Right atrium auricular region (tissue), 2 donors: ENCODE measurements at places on chromosomes 11 and 22. TPM values are rescaled to one million over a fixed set of nuclear protein-coding genes. Genes with fewer than 3 reads are reported as not detected.
A peak's percentile ranks its signal among the peaks of the same experiment; 100 is the strongest.

The FCHSD2 gene
- total RNA-seq: 23.9 TPM

GRCh38 chr11:70493891-70494290 lies 95.6 kb downstream of the CTTN start:
- H3K4me1 ChIP-seq: no peaks in the 10 kb centered on the region
- H3K4me3 ChIP-seq: no peak overlapping the region
- H3K36me3 ChIP-seq: no peaks in the 10 kb centered on the region
- DNase-seq: no peak
- no peak overlapping the region for H3K27ac ChIP-seq
- H3K27me3 ChIP-seq: no peaks in the 10 kb centered on the region

The OR8B4 gene
- total RNA-seq: not detected

GRCh38 chr11:34619062-34619516 lies 1.8 kb upstream of the EHF start:
- H3K27ac ChIP-seq: no peak overlapping the region
- H3K4me3 ChIP-seq: no peak overlapping the region
- H3K27me3 ChIP-seq: no peaks in the 10 kb centered on the region

GRCh38 chr22:26981541-26981940 lies 324.2 kb downstream of the MIAT start:
- no peak overlapping the region for H3K4me3 ChIP-seq
- no peaks in the 10 kb centered on the region for H3K36me3 ChIP-seq
- no peaks in the 10 kb centered on the region for H3K4me1 ChIP-seq
- no peak for DNase-seq
- H3K27ac ChIP-seq: no peak overlapping the region
- H3K27me3 ChIP-seq: no peaks in the 10 kb centered on the region

DNA sequence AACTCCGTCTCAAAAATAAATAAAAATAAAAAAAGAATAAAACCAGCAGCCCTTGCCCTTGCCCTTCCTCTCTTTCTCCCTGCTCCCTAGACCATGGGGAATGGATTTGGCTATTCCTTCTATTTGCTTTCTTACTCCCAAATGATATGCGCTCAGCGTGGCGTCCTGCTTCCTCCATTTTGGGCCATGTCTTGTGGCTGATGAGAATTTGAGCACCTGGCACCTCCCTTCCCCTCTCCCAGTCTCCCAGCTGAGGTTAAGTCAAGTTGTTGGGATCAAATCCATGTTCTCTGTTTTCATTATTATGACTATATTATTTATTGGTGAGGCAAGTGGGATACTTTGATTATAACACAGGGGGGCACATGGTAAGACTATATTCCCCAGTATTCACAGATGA lies 10.8 kb upstream of the CTTN start:
- peaks cover 9% of the 10 kb centered on the region for H3K36me3 ChIP-seq
- no peak overlapping the region for H3K4me3 ChIP-seq
- no peaks in the 10 kb centered on the region for H3K4me1 ChIP-seq
- H3K27me3 ChIP-seq: no peaks in the 10 kb centered on the region
- DNase-seq: no peak
- no peak overlapping the region for H3K27ac ChIP-seq

The SPINDOC gene
- total RNA-seq: 12.1 TPM

DNA sequence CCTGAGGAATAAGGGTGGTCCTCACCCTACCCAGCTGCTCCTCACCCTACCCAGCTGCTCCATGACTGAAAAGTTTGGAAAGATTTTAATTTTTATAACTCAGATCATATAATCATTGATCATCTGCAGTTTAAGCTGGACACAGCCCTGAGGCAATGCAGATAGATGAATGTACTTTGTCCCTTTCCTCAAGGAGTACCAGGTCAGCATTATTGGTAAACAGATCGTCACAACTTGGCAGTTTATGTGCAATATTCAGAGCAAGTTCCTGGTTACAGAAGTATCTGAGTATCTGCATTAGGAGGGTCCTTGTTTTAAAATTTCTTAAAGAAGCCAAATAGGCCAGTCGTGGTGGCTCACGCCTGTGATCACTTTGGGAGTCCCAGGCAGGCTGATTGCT lies 3.6 kb downstream of the TNRC6B start:
- H3K4me1 ChIP-seq: no peaks in the 10 kb centered on the region
- H3K4me3 ChIP-seq: no peak overlapping the region
- DNase-seq: no peak
- no peaks in the 10 kb centered on the region for H3K27me3 ChIP-seq

GRCh38 chr11:20467487-20468185 lies 80.1 kb downstream of the PRMT3 start:
- DNase-seq: no peak
- no peaks in the 10 kb centered on the region for H3K4me1 ChIP-seq
- H3K27ac ChIP-seq: no peak overlapping the region
- H3K27me3 ChIP-seq: no peaks in the 10 kb centered on the region

The DPP3 gene
- total RNA-seq: 8.2 TPM

The ACR gene
- total RNA-seq: not detected

- peak overlapping the region; percentile 94 for H3K27ac ChIP-seq
- no peak for DNase-seq
- H3K27me3 ChIP-seq: no peaks in the 10 kb centered on the region
- H3K36me3 ChIP-seq: peaks cover 23% of the 10 kb centered on the region
Measured at GRCh38 chr22:24161909-24162308, 19.4 kb upstream of the SUSD2 start.

DNA sequence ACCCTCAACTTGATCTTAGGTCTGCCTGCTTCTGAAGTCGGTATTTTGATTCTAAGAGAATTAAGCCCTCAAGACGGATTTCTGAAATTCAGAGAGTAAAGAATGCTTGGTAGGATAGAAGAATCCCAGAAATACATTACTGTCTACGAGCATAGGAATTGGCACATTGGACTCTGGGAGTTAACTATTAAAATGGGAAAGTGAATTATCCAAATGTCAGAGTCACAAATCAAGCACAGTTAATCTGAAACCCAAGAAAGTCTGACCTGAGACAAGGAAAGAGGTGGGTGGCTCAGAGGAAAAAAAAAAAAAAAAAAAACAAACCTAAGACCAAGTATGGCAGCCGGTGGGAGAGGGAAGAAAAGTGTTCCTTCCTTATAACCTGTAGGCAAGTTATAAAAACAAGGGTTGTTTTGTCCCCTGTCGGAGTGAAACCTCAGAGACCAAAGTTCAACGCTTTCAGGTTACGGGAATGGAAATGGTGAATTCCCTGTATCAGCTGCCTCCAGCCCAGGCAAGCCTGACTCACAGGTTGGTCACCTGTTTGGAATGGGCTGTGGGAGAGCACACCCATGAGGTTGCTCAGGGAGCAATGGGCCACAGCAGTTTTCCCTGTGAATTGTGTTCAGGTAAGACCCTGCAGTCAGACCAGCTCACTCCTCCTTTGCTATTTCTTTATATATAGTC lies 139.0 kb downstream of the ETS1 start:
- no peaks in the 10 kb centered on the region for H3K36me3 ChIP-seq
- H3K27me3 ChIP-seq: no peaks in the 10 kb centered on the region
- H3K27ac ChIP-seq: no peak overlapping the region
- H3K4me1 ChIP-seq: peaks cover 16% of the 10 kb centered on the region
- no peak overlapping the region for H3K4me3 ChIP-seq

DNA sequence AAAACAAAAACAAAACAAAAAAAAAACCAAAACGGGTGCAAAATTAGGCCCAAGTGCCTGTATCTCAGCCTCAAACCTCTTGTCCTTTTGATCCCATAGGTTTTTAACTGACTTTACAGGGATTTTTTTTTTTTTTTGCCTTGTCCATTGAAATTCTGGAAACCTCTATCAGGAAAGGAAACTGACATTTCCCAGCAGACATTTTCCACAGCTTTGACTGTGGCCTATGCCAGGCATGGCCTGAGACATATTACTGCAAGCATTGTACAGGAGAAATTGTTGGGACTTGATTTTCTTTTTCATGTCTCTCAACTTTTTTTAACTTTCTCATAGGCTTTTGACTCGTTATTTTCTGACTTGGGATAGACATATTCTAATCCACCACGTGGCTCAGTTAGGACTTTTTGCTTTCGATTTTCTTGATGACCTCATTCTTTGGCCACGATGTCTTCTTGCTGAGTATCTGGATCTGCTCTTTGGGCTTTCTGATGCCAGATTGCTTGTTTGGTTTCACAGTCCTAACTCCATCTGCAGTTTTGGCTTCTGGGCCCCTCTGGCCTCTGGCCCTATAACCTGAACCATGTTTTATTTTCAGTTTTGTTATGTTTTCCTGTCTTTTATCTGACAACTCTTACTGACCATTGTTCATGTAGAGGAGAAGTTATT lies 336.1 kb upstream of the C11orf87 start:
- DNase-seq: no peak
- no peaks in the 10 kb centered on the region for H3K36me3 ChIP-seq
- H3K27ac ChIP-seq: peak overlapping the region; percentile 35
- no peaks in the 10 kb centered on the region for H3K4me1 ChIP-seq
- no peaks in the 10 kb centered on the region for H3K27me3 ChIP-seq

- peaks cover 35% of the 10 kb centered on the region for H3K36me3 ChIP-seq
- no peak for DNase-seq
- H3K27ac ChIP-seq: no peak overlapping the region
- no peaks in the 10 kb centered on the region for H3K27me3 ChIP-seq
- H3K4me3 ChIP-seq: no peak overlapping the region
Measured at GRCh38 chr22:24327832-24328231, 57.2 kb downstream of the SPECC1L start.

GRCh38 chr11:86632499-86633269 lies 39.7 kb downstream of the ME3 start:
- no peak overlapping the region for H3K27ac ChIP-seq
- no peak overlapping the region for H3K4me3 ChIP-seq
- H3K27me3 ChIP-seq: no peaks in the 10 kb centered on the region
- no peak for DNase-seq

GRCh38 chr11:77027275-77027674 lies 6.9 kb upstream of the B3GNT6 start:
- no peak overlapping the region for H3K27ac ChIP-seq
- H3K36me3 ChIP-seq: no peaks in the 10 kb centered on the region
- no peaks in the 10 kb centered on the region for H3K27me3 ChIP-seq
- no peak for DNase-seq
- H3K4me1 ChIP-seq: no peaks in the 10 kb centered on the region
- H3K4me3 ChIP-seq: no peak overlapping the region

- DNase-seq: no peak
- H3K4me3 ChIP-seq: no peak overlapping the region
- H3K36me3 ChIP-seq: no peaks in the 10 kb centered on the region
- H3K27ac ChIP-seq: no peak overlapping the region
Measured at GRCh38 chr11:47516984-47517853, 35.7 kb downstream of the CELF1 start.

DNA sequence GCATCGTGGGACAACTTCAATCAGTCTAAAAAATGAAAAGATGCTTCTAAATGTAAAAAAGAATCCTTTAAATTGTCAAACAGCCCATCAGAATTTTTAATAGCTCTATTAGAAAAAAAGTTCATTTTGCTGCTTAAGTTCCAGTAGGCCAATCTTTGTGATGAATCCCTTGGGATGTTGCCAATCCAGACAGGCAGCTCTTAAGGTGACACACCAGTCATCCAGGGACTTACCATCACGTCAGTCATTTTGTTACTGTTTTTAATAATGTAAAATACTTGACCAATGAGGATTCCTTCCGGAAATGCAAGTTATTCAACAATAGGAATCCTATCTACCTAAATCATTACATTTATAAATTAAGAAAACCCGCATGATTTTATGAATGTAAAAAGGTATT lies 47.8 kb upstream of the TMEM45B start:
- no peaks in the 10 kb centered on the region for H3K4me1 ChIP-seq
- H3K27me3 ChIP-seq: no peaks in the 10 kb centered on the region

- H3K27ac ChIP-seq: no peak overlapping the region
- H3K4me3 ChIP-seq: no peak overlapping the region
- DNase-seq: peak; percentile 50
- no peaks in the 10 kb centered on the region for H3K27me3 ChIP-seq
- no peaks in the 10 kb centered on the region for H3K4me1 ChIP-seq
Measured at GRCh38 chr11:125140233-125140632, 24.3 kb upstream of the PKNOX2 start.

DNA sequence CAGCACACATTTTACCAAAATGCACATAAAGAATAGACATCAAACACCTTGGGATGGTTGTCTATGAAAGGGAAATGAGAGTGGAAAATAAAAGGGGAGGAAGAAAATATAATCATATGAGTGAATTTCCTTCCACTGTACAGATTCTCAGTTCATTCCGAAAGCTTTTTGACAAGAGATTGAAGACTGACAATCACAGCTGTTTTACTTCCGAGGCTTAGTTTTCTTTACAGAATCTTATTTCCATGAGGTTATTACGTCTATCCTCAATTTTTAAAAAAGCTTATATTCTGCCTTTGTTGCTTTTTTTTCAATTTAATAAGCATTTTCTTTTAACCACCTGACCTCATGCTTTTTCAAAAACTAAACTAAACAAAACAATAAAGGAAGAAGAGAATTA lies 12.8 kb upstream of the NNMT start:
- H3K36me3 ChIP-seq: no peaks in the 10 kb centered on the region
- DNase-seq: no peak
- no peaks in the 10 kb centered on the region for H3K4me1 ChIP-seq
- no peak overlapping the region for H3K27ac ChIP-seq
- H3K27me3 ChIP-seq: no peaks in the 10 kb centered on the region

DNA sequence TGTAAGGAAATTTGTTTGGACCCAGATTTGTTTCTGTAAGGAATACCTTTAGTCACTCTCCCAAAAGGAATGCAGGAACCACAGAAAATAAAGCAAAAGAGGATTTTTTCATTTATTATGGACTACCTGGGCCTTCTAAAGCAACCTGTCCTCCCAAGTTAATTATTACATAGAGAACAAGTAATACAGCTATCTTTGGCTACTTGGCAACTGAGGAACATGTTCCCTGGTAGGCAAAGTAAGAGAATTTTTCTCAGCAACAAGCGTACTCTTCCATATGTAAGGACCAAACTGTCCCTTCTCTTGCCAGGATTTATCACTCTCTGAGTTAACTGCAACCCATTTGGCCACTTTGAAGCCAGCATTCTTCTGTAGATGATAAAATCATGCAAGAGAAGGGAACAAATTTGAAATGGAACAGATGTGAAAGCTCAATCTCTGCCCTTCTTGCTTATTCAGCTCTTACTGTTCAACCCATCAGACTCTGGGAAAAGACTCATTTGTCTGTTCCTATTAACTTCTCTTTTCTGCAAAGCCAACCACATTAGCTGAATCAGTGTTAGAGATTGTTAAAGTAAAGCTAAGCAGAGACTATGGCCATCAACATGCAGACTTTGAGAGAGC lies 190.2 kb downstream of the SWAP70 start:
- H3K27ac ChIP-seq: no peak overlapping the region
- no peak for DNase-seq
- no peaks in the 10 kb centered on the region for H3K4me1 ChIP-seq
- H3K27me3 ChIP-seq: no peaks in the 10 kb centered on the region

The CBLIF gene
- not detected for total RNA-seq

DNA sequence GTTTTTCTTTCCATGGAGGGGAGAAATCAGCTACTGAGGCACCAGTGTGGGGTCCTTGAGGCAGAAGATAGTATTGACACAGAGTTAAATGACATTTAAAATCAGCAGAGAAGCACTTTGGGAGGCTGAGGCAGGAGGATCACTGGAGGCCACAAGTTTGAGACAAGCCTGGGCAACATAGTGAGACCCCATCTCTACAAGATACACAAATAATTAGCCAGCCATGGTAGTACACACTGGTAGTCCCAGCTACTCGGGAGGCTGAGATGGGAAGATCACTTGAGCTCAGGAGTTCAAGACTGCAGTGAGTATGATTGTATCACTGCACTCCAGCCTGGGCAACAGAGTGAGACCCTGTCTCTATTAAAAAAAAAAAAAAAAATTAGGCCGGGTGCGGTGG lies 38.1 kb downstream of the KREMEN1 start:
- no peak overlapping the region for H3K4me3 ChIP-seq
- no peaks in the 10 kb centered on the region for H3K27me3 ChIP-seq
- H3K4me1 ChIP-seq: no peaks in the 10 kb centered on the region
- no peak for DNase-seq
- H3K27ac ChIP-seq: no peak overlapping the region
